ENCODE measurements at places on chromosomes 11 and 22.

GRCh38 chr22:46000081-46001027 is 23.4 kb upstream of the WNT7B start:
- DNase-seq, result no peak

- DNase-seq, result no peak
Measured at GRCh38 chr11:116331381-116331780, 441.4 kb downstream of the BUD13 start.

GRCh38 chr11:134393638-134394037 is 18.4 kb downstream of the B3GAT1 start:
- DNase-seq, result no peak

DNA sequence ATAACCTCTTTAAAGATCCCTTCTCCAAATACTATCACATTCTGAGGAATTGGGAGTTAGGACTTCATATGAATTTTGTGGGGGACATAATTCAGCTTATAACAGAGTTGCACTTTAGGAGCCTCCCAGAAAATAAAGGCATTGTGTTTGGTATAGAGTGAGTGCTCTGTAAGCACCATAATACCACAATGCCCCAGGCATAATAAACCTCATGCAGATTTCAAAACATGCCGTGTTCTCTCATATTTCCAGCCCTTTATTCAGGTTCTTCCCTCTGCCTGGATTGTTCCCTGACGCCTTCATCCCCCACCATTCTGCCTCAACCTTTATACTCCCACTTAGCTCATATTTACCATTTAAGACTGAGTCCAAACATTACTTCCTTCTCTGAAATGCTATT is 398.8 kb upstream of the FAT3 start:
- no peak for DNase-seq

DNA sequence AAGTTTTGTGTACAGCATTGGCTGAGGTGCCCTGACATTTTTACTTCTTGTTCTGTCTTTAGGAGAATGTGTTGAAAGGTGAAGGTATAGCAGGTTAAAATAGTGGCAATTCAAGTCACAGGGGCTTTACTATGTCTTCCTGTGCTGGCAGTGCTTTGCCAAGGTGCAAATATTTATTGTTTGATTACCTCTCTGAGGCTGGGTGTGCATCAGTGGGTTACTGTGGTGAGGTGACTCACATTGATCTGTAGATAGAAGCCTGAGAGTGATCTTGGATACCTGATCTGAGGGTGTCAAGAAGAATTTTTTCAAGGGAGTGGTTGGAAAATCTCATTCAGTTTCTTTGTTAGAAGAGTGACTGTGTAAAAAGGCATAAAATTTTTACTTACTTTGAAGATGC is 90.0 kb downstream of the ARHGAP42 start:
- no peak for DNase-seq

GRCh38 chr22:36182056-36182455 is 19.6 kb downstream of the APOL4 start:
- DNase-seq, result no peak

DNA sequence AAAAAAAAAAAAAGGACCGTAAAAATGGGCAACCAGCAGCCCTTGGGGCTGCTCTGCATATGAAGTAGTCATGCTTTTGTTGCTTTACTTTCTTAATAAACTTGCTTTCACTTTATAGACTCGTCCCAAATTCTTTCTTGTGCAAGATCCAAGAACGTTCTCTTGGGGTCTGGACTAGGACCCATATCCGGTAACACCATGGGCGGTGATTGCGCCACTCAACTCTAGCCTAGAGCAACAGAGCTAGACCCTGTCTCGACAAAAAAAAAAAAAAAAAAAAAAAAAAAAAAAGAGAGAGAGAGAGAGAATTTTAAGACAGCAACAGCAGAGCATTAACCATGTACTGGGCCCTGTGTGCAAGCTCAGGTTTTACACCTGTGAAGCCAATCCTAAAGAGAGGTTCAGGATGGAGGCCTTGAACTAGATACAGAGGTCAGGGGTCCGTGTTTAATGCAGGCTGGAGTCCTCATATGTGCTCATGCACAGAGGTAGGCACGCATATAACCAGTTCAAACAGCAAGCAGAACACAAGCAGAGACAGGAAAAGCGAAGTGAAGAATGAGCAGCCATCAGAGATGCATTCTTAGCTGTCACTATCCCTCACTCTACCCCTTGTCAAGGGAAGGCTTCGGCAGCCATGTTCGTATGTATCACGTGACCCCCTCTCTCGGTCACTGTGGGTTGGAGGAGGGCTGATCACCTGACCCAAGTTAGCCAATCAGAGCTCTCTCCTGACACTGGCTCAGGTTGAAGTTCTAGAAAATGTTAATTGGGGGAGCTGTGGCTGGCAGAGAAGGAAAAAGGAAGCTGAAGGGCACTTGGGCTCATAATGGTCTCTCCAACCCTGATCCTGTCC is 16.7 kb upstream of the SYT12 start:
- peak; percentile 54 for DNase-seq

DNA sequence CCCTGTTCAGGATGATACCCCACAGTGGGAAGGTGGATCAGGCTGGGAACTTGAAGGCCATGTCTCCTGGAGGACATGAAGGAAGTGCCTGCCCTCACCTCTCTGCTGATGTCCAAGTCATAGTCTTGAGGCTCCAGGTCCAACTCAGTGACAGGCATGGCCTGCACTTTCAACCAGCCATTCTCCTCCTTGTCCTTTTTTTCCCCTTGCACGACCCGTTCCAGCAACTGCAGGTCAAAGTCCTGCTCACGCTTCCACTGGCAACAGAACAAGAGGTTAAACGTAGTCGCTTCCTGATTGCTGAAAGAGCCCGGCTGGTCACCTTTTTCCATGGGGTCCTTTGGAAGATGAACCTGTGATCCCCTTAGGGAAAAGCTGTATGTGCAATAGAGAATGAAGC is 47.7 kb downstream of the C11orf58 start:
- DNase-seq, result no peak

DNA sequence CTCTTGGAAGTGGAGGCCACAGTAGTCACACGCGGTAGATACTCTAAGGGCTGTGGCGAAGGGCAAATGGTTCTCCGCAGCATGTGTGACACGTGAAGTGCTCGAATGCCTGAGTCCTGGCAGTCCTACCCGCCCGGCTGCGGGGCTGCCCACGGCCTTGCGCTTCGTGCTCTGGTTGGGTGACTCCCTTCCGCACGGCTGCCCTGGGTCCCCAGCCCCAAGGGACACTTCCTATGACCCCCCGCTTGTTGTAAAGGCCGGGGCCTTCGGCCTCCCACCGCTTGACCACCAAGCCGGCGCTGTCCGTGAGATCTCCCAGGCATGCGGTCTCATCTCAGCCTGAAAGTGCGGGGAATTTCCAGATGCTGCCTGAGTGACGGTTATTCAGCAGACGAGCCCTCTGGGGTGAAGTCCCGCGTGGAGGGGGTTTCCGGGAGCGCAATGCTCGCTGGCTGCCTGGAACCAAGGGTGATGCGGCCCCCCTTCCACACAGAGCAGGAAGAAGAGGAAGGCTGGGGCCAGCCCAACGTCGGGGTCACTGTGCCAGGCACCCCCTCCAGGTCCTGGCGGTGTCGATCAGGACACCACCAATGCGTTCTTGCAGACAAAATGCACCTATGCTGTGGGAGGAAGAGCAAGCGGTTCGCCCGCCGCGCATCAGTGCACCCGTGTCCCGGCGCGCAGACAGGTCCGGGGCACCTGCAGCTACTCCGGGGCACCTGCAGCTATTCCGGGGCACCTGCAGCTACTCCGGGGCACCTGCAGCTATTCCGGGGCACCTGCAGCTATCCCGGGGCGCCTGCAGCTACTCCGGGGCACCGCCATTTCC is 171.2 kb downstream of the OPCML start:
- DNase-seq, result no peak

DNA sequence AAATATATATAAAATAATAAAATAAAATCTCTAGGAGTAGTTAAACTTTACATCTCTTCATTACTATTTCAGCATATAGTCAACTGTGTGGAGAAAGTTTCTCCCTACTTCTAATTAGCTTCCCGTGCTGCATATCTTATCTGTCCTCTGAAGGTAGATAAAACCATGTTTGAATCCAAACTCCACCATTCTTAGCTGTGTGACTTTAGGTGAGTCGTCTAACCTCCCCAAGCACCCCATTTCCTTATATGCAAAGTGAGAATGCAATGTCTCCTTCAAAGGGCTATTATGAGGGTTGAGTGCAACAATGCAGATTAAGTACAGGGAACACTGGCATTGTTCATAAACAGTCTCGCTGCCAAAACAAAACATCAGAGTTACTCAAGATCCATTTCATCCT is 80.8 kb upstream of the DRD2 start:
- DNase-seq, result no peak

- no peak for DNase-seq
Measured at GRCh38 chr11:131327421-131327820, 43.0 kb upstream of the NTM start.

DNA sequence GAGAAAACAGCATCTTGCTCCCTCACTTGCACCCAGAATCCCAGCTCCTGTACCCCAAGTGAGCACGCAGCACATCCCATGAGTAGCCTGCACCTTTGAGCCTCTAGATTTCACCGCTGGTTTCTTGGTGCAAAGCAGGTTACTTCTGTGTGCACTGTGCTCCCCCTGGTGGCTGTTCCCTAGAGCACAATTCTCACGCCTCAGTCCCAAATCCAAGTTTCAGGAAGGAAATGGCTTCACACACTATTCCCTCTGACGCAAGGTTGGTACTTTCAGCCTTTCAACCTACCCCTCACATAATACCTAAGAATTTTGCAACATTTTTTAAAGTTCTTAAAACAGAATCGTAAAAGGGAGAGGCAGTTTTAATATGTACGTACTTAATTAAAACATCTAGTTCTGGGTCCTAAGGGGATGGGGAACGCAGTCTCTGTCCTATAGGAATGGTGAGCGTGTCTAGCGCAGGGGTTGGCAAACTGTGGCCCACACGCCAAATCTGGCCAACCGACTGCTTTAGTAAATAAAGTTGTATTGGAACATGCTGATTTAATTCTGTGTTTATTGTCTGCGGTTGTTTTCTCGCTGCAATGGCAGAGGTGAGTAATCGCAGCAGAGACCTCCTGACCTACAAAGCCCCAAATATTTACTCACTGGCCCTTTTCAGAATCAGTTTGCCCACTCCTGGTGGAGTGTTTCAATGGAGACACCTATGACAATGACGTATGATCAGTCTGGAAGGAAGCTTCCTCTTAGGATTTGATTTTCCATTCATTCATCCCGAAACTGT is 27.5 kb downstream of the DHCR7 start:
- no peak for DNase-seq

- no peak for DNase-seq
Measured at GRCh38 chr11:2381494-2382128, 4.5 kb downstream of the CD81 start.

- no peak for DNase-seq
Measured at GRCh38 chr11:28962502-28962901, 854.3 kb downstream of the METTL15 start.

DNA sequence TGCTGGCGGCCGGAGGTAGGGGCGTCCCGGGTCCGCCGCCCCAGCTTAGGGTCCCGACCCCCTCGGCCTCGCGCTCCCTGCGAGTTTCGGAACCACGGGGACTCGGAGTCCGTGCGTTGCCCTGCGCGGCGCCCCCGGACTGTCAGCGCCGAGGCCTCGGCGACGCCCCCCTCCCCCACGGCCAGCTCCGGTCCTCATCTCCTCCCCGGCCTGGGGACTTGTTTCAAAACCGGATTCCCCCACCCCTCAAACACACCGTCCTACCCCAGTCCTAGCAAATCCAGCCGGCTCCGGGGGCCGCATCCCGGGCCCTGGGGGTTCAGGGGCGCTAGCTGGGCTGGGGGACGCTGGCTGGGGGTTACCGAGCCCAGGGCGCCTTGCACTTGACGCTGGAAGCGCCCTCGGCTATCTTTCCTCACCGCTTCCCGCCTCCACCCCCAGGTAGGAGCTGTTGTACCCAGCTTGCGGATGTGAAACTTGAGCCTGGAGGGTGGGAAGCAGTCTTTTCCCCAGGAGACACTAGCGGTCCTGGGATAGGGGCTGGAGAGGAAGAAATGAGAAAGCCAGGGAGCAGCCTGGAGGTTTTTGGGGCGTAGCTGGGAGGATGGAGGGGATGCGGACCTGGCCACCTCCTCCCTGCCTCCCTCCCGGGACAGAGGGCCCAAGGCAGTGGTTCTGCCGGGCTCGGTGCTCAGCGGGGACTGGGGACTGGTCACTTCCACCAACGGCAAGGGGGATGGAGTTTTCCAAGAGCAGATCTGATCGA is 550 bp downstream of the FBLN1 start:
- no peak for DNase-seq

DNA sequence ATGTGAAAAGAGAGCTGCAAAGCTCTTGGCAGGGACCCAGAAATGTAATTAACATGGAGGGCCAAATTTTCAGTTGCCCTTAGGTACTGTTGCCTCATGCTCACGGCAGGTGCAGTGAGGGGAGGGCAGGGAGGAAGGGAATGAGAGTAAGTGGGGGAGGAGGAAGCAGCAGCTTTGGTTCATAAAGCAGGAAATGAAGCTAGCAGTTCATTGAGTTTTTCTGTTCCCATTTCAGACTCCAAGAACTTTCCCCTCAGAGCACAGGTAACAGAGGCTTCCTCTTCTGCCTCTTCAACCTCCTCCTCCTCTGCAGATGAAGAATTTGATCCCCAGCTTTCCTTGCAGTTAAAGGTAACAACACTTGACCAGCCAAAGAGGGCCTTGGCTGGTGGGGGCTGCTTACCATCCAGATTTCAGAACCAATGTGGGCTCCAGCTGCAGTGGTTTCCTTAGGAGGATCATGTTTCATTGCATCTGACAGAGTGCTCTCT is 57.9 kb upstream of the PARVA start:
- DNase-seq, result no peak

GRCh38 chr11:109644152-109644551 is 222.2 kb downstream of the C11orf87 start:
- no peak for DNase-seq

GRCh38 chr11:127598476-127598875 is 597.9 kb upstream of the KIRREL3 start:
- no peak for DNase-seq

DNA sequence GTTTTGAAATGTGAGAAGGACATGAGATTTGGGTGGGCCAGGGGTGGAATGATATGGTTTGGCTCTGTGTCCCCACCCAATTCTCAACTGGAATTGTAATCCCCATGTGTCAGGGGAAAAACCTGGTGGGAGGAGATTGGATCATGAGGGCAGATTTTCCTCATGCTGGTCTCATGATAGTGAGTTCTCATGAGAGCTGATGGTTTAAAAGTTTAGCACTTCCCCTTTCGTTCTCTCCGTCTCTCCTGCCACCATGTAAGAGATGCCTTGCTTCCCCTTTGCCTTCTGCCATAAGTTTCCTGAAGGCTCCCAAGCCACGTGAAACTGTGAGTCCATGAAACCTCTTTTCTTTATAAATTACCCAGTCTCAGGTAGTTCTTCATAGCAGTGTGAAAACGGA is 113.5 kb downstream of the FCHSD2 start:
- DNase-seq, result no peak
